Transverse colon (tissue), 4 donors: ENCODE measurements at places on chromosomes 7 and 10. TPM values are rescaled to one million over a fixed set of nuclear protein-coding genes. Genes with fewer than 3 reads are reported as not detected.

DNA sequence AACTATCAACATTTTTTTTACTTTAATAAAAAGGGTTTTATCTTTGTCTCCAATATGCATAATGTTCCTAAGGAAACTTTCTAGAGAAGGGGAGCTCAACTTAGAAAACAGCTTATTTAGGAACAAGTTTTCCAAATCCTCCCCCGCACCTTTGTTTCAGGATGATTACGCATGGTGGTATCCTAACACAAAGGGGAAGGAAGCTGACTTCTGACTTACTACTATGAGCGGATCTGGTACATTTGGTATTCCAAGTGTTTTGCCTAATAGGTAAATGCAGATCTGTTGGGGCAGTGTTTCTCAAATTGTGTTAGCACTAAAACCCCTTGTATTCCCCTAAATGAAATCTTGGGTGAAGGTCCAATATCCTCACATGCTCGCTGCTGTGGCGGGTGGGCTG lies 229.3 kb upstream of the KLF14 start:
- H3K36me3 ChIP-seq = peaks cover 5% of the 10 kb centered on the region
- H3K27me3 ChIP-seq = no peaks in the 10 kb centered on the region
- no peak for DNase-seq
- H3K27ac ChIP-seq = no peak overlapping the region

GRCh38 chr10:109931163-109931562 lies 7.9 kb upstream of the XPNPEP1 start:
- H3K4me3 ChIP-seq = no peak overlapping the region
- no peak overlapping the region for H3K27ac ChIP-seq
- no peaks in the 10 kb centered on the region for H3K4me1 ChIP-seq
- H3K27me3 ChIP-seq = no peaks in the 10 kb centered on the region

GRCh38 chr7:47227762-47228177 lies 354.1 kb downstream of the TNS3 start:
- DNase-seq = peak; percentile 23
- peaks cover 7% of the 10 kb centered on the region for H3K4me1 ChIP-seq
- H3K27ac ChIP-seq = no peak overlapping the region
- no peaks in the 10 kb centered on the region for H3K36me3 ChIP-seq
- H3K27me3 ChIP-seq = no peaks in the 10 kb centered on the region
- H3K4me3 ChIP-seq = no peak overlapping the region

SPDYE1 gene
- not detected for total RNA-seq

DNA sequence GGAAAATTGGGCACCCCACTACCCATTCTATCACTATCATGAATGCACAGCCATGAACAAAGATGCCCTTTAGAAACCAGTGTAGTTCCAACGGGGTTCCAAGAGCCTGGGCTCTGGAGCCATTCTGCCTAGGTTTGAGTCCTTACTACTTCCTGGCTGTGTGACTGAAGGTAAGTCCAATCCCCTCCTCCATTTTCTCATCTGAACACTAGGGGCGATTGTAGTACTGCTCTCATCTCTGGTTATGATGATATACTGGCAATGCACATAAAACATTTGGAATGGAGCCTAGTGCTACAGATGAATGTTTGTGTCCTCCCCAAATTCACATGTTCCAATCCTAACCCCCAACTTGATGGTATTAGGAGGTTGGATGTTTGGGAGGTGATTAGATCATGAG lies 28.1 kb upstream of the CDH23 start:
- no peaks in the 10 kb centered on the region for H3K27me3 ChIP-seq
- DNase-seq = no peak
- no peak overlapping the region for H3K4me3 ChIP-seq
- H3K27ac ChIP-seq = no peak overlapping the region

GRCh38 chr7:92699560-92699959 lies 109.4 kb upstream of the FAM133B start:
- no peak for DNase-seq
- H3K36me3 ChIP-seq = no peaks in the 10 kb centered on the region
- H3K27me3 ChIP-seq = no peaks in the 10 kb centered on the region
- peaks cover 32% of the 10 kb centered on the region for H3K4me1 ChIP-seq
- no peak overlapping the region for H3K27ac ChIP-seq

DNA sequence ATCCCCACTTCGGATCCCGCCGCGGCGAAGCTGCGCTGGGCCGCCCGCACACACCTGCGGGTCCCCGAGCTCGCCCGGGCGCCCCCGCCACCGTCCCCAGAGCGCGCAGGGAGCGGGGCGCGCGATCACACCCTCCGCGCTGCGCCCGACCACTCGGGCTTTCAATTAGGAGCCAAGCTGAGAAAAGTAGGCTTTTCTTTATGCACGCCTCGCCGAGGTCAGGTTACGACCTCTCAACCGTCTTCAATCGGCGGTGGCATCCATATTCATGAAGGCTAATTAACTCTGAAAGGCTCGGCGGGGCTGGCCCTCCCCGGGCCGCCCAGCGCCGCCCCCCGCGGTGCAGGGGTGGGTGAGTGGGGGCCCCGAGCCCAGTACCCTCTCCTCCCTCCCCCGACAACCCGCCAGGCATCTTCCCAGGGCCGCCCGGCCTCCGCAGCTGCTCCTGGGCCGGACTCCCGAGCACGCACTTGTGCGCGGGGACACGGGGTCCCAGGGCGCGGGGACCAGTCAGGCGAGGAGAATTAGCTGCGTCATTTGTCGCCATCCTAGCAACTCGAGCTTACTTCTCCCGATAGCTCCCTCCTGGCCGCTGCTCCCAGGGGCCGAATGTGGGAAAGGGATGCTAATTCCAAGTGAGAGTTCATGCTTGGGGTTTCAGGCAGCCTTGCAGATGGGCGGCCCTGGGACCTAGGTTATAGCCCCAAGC lies 155.5 kb upstream of the LYZL2 start:
- peaks cover 15% of the 10 kb centered on the region for H3K4me1 ChIP-seq
- peak overlapping the region; percentile 90 for H3K27ac ChIP-seq
- peak overlapping the region; percentile 57 for H3K4me3 ChIP-seq
- no peaks in the 10 kb centered on the region for H3K36me3 ChIP-seq
- no peaks in the 10 kb centered on the region for H3K27me3 ChIP-seq

DNA sequence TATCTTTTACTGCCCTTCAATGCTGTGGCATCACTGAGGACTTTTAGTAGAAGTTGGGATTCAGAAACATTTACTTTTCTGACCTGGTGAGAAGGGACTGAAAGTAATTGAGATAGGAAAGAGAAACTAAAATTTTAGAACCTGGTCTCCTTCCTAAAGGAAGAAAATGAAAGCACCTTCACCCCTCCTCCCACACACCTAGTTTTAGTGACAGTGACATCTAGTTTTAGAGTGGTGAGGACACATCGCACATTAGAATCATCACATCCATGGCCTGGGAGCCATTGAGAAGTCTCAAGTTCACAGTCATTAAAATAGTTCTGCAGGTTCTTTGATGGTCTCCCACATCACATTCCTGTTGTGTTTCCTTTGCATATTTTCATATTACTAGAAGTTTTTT lies 16.1 kb downstream of the TAS2R41 start:
- H3K36me3 ChIP-seq = no peaks in the 10 kb centered on the region
- no peaks in the 10 kb centered on the region for H3K4me1 ChIP-seq
- no peak overlapping the region for H3K4me3 ChIP-seq
- DNase-seq = no peak
- H3K27me3 ChIP-seq = no peaks in the 10 kb centered on the region

PKD1L1 gene
- 1.3 TPM for total RNA-seq
